ENCODE measurements at places on chromosomes 7 and 10.

- no peak for DNase-seq
These were observed 288.0 kb upstream of the SEMA3C start for GRCh38 chr7:81206667-81207360.

DNA sequence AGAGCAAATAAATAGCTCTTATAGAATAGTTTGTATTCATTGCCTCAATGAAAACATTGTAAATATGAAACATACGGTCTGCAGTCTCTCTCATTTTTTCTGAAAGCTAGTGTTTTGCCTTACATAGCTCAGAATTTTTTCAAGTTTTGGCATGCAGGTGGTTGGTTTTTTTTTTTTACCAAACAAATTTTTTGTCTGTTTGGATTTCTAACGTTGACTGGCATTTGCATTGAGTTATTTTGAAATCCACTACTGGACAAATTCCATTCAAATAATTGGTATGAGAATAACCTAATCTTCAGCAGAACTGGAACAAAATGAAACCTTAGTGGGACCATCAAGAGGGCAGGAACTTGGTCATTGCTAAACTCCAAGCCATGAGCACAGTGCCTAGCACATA is 107.6 kb upstream of the SAMD8 start:
- no peak for DNase-seq

GRCh38 chr10:76882245-76882644 is 755.4 kb downstream of the KCNMA1 start:
- no peak for DNase-seq

DNA sequence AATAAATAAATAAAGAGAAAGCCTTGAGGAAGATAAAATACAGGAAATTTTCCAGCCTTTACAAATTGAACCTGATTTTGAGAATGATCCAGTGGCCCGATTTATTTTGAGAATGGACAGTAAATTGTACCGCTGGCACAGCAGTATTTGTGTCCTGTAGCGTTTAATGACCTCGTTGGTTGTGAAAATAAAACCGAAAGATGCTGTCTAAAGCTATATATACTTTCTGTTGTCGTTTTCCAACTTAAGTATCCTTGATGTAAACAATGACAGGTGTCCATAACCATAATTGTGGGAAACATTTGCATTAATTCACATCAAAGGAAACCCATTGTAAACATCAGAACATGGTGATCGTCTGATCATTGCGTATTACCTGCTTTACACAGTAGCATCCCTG is 38.8 kb downstream of the TBXAS1 start:
- DNase-seq, result no peak
